SJSA1 (cell line): ENCODE measurements at places on chromosomes 1 and 21. TPM values are rescaled to one million over a fixed set of nuclear protein-coding genes. Genes with fewer than 3 reads are reported as not detected.

DNA sequence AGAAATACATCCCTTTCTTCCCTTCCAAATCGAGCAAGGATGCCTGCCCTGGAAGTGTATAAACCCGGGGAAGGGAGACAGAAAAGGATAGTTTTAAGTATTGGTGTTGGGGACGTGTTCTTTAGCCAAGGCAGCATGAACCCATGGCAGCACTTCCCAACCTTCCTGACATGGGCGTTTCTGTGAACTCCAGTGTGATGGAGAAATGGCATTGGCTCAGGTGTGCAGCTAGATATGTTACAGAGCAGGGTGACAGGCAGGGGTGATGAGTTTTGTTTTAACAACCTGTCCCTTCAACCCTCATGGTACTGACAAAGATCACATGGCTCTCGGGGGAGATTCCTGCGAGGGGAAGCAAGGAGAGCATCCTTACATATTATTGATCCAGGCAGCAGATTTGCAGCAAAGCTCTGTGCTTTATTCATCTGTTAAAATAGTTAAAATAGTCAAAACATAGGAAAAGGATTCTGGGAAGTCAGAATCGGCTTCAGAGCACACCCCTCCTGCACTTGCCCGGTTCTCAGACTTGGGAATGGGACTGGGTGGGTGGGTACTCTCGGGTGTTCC lies 4.0 kb downstream of the MX1 start:
- no peak for DNase-seq

GRCh38 chr1:91578320-91579109 lies 77.9 kb downstream of the CDC7 start:
- DNase-seq = peak; percentile 86

- DNase-seq = no peak
Observed at GRCh38 chr1:235409042-235409820, 42.0 kb downstream of the TBCE start.

- DNase-seq = no peak
Observed at GRCh38 chr1:159827102-159827490, 423 bp downstream of the SLAMF8 start.

DNA sequence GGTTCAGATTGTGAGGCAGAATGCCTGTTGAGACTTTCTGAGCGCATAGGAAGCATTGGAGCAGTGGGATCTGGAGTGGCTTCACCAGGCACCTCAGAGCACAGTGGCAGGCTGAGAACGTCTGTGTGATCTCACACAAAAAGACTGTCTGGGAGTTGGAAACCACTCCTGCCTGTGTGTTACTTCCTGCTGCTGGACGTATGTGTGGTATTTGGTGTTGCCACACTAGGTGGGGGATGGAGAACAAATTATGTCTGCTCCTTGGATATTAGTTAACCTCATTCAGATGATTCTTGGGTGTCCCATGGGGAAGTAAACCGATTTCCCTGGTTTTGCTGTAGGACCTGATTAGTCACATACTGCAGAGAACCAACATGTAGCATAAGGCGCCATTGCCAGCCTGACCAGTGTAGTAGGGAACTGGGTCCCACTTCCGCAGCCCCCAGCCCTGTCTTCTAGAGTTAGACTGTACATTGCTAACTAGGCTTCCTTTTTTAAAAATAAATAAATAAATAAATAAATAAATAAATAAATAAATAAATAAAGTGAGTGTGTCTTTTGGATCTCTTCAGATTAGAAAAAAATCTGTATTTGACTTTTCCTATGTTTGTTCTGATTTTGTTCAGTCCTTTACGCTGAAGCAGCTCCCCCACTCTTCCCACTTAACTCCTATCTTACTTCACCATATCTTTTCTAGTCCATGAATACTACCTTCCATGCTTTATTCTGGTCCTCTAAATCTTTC lies 26.9 kb downstream of the UCK2 start:
- DNase-seq = peak; percentile 59

- no peak for DNase-seq
Observed at GRCh38 chr21:32093646-32094462, 185.0 kb downstream of the MIS18A start.

DNA sequence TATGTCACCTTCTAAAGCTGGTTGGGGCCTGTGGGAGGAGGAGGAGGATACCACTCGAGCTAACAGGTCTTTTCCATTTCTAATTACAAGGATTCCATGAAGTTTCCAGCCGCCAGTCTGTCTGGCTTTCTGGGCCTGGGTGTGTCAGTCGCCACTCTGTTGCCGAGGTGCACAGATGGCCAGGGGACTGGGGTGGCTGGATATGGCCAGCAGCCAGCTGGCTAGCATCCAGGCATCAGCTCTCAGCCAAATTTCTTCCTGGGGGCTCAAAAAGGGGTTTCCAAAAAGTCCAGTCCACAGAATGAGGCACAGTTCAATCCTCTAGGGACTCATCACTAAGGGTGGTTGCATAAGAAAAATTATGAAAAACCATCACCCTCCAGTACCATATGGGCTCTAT lies 32.4 kb downstream of the ITPKB start:
- DNase-seq = no peak

GRCh38 chr1:89364954-89365550 lies 1.2 kb downstream of the GBP6 start:
- DNase-seq = no peak

DNA sequence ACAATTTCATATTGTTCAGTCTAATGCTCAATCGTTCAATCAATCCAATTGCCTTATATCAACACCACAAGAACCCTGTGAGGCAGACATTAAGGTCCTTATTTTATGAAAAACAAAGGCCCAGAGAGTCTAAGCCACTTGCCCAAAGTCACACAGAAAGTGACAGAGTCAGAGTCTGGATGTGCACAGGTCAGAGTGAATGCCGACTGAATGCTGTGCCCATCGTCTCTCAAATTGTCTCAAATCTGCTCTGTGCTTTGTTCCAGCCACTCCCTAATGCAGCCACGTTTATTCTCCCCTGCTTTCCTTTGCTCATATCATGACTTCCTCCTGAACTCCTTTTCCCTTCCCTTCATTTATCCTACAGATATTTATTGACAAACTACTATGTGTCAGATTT lies 558.3 kb downstream of the MATN1 start:
- DNase-seq = no peak

DNA sequence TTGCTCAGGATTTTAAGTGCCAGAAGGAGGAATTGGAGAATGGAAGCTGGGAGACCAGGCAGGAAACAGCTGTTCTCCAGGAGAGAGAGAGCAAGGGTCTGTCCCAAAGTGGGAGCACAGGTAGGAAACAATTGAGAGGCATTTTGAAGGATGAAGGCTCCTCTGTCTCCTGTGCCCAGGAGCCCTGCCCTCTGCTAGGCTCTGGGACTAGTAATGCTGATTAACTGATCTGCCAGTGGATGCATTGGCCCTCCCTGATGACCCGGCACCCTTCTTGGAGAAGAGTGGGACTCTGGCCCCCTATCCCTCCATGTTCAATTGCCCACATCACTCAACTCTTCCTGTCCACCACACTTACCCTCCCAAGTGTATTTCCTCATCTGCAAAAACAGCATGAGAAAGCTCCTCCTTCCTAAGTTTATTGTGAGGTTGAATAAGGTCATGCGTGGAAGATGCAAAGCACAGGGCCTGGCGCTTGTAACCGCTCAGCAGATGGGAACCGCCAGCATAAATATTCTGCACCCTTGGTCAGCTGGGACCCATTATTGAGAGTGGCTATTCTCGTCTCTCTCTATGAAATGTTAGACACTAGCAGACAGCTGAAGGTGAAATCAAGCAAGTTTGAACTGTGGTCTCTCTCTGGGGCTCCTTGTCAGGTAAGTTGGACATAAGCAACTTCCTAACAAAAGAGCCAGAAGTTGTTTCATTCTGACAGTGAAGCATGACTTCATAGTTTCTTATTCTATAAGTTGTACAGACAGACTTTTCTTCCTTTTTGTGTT lies 63.0 kb upstream of the ANGPTL1 start:
- no peak for DNase-seq

DNA sequence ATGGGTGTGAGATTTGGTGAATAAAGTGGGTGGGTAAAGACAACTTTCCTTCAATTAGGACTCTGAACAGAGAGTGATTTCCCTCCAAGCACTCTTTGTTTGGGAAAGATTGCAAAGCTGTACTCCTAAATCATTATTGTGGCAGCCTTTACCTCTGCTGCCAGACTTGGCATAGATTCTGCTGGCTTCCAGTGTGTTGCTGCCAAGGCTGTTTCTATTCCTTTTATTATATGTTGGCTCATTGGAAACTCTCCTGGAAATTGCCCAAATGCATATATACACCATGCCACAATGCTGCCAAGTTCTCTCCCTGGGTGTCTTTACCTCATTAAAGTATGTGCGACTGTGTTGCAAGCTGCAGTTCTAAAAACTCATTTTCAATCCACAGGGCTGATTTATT lies 668.0 kb downstream of the MRPL39 start:
- DNase-seq = no peak

GRCh38 chr1:6133146-6133895 lies 46.8 kb downstream of the CHD5 start:
- no peak for DNase-seq

DNA sequence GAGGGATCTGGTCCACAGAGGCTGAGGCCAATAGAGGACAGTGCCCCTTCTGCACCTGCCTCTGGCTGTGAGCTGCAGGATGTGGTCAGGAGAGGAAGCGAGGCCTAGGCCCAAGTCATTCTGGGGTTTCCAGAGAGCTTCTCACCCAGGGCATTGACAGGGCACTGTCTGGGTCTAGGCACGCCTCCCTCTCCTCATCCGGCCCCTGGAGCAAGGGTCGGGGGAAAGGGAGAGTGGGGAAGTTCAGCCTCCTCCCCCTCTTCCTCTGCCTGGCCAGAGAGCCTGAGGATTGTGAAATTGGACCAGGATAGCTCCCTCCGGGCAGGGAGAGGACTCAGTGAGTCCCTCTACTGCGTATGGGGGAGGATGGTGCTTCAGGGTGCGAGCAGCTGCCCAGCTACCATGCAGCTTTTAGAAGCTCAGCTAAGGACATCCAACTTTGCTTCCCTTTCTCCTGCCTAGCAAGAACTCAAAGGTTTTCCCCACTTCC lies 6.3 kb upstream of the INAVA start:
- DNase-seq = no peak

DNA sequence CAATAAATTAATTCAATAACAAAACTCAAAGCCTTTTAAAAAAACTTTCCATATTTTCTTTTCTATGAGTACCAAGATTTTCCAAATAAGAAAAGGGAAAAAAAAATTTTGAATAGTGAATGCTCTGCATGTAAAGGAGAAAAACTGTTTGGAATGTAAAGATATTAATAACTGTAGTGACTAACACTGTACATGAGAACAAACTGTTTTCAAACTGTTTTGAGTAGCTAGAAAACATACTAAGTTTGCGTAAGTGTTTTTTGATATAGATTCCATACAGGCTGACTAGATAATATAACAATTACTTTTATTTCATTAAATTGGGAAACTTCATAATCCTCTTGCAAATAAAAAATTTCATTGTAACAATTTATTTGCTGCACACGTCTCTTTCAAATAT lies 150.5 kb downstream of the DPYD start:
- no peak for DNase-seq

GRCh38 chr1:818618-819291 lies 105.0 kb upstream of the SAMD11 start:
- peak; percentile 4 for DNase-seq

GRCh38 chr1:96538883-96539282 lies 182.7 kb upstream of the PTBP2 start:
- no peak for DNase-seq

GRCh38 chr1:201983380-201983805 lies 945 bp downstream of the RNPEP start:
- DNase-seq = no peak

- peak; percentile 61 for DNase-seq
Observed at GRCh38 chr1:241611063-241611462, 29.1 kb downstream of the CHML start.

DNA sequence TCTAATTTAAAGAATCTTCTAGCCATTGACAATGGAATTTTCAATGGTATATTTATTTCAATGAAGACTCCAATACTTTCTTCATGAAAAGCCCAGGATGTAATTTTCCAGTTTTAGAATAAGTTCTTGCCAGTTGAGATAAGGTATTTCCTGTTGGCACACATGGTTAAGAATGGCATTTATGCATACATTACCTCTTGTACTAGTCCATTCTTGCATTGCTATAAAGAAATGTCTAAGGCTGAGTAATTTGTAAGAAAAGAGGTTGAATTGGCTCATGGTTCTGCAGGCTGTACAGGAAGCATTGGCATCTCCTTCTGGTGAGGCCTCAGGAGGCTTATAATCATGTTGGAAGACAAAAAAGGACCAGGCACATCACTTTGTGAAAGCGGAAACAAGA lies 1179.6 kb downstream of the AMY1C start:
- DNase-seq = no peak

DNA sequence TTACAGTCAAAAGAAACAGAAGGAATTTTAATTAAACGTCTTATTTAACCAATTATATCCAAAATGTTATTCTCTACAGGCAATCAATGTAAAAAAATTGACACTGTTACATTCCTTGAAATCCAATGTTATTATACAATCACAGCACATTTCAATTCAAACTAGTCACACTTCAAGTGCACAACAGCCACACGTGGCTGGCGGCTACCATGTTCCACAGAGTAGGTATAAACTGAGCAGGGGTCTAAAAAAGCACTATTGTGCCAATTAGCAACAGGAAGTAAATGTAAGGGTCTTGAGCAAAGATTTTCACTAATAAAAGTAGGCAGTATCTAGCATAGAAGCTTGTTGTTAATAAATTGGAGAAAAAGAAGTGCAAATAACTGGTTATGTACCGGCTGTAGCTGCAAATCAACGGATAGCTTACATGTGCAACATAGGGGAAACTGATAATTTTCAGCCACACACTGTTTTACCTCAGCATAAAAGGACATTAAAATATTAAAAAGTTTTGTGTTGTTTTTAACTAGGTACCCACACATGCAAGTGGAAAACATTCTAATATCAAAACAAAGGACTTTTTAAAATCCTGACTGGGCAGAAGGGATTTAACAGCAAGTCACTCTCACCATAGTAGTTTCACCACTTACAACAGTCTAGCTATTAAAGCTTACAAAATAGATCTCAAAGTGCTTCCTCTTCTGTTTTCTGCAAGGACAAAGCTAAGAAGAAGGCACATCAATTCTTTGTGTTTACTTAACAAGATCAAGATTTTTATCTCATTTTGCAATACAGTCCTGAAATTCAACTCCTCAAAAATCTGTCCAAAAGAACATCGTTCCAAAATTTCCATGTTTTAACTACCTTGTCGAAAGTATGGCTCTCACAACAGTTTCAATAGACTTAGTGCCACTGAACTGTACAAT lies 2.5 kb downstream of the CSDE1 start:
- DNase-seq = no peak

HCRTR1 gene
- total RNA-seq = not detected in 2 replicates

OR2L5 gene
- total RNA-seq = not detected in 2 replicates

NBPF6 gene
- not detected in 2 replicates for total RNA-seq

CNR2 gene
- 0.08 TPM in 1 of 2 replicates, not detected in the other for total RNA-seq

BNIPL gene
- 0.42 and 0.75 TPM in 2 replicates for total RNA-seq

SMIM1 gene
- not detected in 2 replicates for total RNA-seq

PEAR1 gene
- total RNA-seq = 0.53 and 1.0 TPM in 2 replicates

RGS16 gene
- 5.0 and 5.7 TPM in 2 replicates for total RNA-seq

TMOD4 gene
- 1.2 TPM in 1 of 2 replicates, not detected in the other for total RNA-seq
